ENCODE measurements at places on chromosomes 7 and 10.

GRCh38 chr10:58734664-58735063 is 222.0 kb downstream of the BICC1 start:
- DNase-seq, result no peak

DNA sequence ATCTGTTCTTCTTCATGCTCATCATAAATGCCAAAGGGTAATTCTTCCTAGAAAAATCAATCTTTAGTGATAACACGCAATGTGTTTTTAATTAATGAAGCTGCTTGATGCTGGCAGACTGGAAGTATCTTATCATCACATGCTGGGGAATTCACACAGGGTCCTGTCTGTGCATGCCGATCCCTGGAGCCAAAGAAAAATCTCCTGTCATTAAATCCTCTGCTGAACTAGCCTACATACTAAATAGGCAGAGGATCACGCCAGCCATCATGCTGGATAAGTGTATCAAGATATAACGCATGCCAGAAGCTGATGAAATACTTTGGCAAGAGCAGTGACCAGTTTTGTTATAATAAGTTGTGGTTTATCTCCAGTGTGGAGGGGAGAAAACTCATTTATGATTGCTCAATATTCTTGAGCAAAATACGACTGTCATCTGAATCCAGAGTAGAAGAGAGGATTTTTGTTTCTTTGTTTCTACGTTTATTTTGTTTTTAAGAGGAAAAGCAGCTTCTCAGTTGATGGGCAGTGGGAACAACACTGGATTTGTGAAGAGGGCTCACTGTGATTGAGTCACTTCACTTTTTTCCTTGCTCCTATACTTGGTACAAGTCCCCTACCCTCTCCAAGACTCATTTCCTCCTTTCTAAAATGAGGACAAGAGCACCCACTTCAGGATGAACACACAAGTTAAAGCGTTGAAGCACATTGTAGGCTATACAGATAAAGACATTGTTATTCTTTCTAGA is 649.1 kb downstream of the TNS3 start:
- peak; percentile 99 for DNase-seq

GRCh38 chr10:74738985-74739567 is 87.3 kb upstream of the KAT6B start:
- DNase-seq, result no peak

DNA sequence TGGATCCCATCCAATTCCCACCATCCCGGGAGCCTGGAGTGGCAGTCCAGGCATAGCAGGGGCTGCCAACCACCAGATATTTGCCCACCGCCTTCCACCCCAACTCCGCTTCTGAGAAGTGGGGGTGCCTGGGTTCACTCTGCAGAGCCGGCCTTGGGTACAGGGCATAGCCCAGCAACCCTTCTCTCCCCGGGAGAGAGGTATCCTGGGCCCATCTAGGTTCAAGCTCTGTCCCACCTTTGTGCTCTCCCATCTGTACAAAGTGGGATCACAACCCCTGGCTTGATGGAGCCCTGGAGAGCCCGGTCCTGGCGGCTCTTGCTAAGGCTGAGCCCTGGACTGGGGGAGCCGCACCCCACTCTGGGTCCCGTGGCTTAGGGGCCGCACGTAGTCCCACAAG is 12.2 kb downstream of the MICALL2 start:
- no peak for DNase-seq

- peak; percentile 72 for DNase-seq
Measured at GRCh38 chr10:77392236-77392721, 245.3 kb downstream of the KCNMA1 start.

DNA sequence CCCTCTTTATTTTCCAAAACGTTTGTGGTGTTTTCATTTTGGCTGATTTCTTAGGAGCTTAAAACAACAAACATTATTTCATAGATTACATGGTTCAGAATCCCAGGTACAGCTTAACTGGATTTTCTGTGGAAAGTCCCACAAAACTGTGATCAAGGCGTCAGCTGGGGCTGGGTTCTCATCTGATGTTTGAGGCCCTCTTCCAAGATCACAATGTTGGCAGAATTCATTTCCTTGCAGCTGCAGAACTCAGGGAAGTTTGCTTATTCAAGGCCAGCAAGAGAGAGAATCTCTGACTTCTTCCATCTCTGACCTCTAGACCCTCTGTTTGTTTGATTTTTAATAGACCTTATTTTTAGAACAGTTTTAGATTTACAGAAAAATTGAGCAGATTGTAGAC is 108.4 kb upstream of the AGK start:
- no peak for DNase-seq

- DNase-seq, result peak; percentile 46
Measured at GRCh38 chr7:42843205-42843800, 68.6 kb downstream of the C7orf25 start.

DNA sequence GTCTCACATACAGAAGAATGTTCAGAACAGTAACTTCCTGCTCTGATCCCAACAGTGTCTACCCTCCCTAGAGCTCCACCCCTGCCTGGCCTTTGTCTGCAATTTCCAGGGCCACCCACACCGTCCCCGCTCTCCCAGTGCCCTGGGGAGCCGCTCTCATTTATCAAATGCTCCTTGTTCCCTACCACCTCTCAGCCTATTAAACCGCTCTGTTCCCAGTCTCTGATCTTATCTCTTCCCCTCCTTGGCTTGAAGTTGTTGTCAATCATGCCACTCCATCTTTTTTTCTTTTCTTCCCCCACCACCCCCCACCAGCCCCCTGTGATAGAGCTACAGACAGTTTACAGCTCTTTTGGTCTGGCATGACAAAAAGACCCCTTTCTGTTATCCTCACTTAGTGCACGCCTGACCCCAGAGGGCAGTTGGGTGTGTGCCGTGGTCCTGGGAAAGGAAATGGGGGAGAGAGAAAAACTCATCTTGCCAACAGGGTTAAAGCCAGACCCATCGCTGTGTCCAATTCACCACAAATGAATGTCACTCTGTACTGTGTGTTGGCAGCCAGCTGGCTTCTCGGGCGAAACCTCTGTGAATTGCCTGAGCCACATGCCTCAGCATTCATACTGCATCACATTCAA is 28.8 kb upstream of the HECTD2 start:
- DNase-seq, result peak; percentile 26

DNA sequence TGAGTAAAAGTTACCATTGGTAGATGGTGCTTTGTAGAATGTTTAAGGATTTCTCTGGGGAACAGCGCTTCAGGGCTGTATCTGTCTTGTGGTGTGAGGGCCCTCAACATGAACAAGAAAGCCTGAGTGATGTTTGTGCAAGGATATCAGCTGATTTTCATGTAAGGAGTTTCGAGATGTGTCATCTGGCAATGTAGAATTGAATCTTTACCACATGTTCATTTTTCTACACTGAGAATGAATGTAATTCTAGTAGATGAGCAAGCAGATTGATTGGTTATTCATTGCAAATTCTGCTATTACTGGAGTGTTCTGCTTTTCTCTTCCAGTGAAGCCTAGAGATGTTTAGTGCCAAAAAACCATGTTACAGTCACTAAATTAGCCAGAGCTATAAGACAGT is 87.7 kb downstream of the ST7 start:
- DNase-seq, result peak; percentile 76

DNA sequence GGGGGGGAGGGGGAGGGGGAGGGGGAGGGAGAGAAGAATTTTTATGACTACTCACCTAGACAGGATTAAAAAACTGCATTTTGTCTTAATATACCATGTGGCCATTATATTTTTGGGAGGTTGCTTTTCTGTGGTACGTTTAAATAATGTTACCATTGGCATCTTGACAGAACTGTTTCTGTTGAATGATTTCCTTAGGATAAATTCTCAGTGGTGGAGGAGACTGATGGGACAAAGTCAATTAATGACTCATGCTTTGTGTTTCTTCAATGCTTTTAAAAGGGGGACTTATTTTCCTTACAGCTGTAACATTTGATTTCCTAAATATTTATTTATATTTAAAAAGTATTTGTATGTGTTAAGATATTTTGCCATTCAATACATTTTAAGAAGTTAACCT is 13.7 kb downstream of the AGR2 start:
- DNase-seq, result no peak

- no peak for DNase-seq
Measured at GRCh38 chr10:13851906-13852305, 265.1 kb downstream of the PRPF18 start.

DNA sequence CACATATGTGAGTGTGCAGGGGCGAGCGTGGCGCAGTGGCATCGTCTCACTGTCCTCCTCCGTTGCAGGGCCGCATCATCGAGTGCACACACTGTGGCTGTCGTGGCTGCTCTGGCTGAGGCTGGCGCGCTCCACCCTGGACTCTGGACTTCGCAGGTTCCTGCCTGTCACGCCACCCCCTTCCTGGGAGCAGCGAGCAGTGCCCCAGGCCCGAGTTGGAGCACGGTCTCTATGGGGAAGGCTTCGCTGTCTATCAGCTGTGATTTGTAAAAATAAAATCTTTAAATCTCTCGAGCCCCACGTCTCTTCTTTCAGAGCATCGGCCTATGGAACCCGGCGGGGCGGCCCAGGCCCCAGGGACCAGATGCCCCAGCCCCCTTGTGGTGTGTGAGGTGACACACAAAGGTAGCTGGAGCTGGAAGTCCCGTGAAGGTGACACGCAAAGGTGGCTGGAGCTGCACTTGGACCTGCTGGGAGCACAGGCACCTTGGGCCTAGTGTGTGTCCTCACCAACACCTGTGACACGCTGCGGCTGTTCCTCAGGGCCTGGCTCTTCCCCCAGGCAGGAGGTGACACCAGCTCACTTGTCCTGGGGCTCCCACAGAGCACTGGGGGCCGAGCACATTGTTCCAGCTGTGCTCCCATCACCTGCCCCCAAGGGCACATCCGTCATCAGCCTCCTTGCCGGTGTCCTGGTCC is 10.7 kb downstream of the BUD31 start:
- DNase-seq, result no peak

- DNase-seq, result no peak
Measured at GRCh38 chr7:96710544-96710943, 898 bp upstream of the SEM1 start.

DNA sequence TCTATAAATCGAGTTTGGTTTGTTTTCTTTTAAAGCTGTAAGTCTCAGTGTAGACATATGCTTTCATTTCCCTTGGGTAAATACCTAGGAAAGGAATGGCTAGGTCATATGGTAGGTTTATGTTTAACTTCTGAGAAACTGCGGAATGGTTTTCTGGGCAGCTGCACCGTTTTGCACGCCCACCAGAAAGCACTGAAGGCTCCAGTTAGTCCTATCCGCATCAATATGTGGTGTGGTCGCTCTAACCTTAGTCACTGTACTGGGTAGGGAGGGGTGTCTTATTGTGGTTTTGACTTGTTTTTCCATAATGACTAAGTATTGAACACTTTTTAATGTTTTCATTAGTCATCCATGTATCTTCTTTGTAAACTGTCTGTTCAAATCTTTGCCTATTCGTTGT is 279.5 kb upstream of the AKR1E2 start:
- DNase-seq, result peak; percentile 25

DNA sequence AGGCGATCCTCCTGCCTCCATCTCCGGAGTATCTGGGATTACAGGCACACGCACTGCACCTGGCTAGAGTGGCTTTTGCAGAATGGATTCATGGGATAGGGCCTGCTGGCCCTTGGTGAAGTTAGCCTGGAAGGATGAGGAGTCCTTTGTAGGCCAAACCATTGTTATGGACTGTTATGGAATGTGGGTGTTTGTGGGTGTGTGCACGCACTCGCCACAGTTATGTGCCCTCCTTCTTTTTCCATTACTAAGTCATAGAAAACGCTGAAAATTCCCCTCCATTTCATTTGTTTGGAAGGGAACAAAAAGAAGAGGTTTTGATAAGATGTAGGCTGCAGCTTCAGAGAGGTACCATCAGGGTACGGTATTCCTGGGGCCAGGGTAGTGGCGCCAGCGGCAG is 15.0 kb downstream of the ZNF862 start:
- peak; percentile 21 for DNase-seq

DNA sequence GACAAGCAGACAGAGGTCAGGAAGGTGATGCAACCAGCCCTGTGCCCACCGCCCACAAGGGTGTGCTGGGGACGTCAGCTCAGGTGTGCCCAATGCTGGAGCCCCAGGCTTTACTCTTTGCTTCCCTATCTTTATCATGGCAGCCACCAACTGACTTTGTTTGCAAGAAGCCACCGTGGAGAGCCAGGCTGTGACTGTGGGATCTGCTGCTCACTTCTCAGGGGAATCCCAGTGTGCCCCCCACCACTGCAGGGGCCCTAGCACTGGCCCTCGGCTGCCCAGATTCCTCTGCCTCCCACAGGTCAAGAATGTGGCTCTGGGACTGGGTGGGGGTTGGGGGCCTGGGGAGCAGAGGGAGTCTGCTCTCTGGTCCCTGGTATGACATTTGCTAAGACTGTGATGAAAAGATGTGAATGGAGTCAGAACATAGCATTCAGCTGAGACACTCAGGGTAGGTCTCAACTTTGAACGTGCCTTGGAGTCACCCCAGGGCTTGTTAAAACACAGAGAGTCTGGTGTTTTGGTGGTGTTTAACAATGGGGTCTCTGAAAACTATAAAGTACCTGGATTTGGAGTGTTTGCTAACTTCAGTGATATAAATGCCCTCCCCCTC is 47.3 kb downstream of the ARHGAP22 start:
- DNase-seq, result peak; percentile 21

GRCh38 chr7:120725376-120726039 is 132.4 kb downstream of the TSPAN12 start:
- DNase-seq, result peak; percentile 49

GRCh38 chr7:82961240-82961639 is 201.4 kb downstream of the PCLO start:
- no peak for DNase-seq

- no peak for DNase-seq
Measured at GRCh38 chr7:29099896-29100847, 46.2 kb downstream of the CPVL start.

DNA sequence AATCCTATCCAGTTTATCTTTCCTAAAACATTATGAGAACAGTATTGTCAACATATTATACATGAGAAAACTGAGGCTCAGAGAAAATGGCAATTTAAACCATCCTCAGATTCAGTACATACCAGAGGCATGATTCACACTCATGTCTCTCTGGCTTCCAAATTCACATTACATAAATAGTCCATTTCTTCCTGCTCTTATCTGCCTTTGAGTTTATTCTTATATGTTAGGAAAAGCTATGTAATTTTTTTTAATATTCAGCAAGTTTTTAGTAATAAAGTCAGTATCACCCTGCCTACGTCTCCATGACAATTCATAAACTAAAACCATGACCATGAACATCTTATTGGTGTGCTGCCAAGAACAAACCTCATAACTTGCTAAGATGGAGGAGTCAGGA is 1260.2 kb upstream of the SORCS1 start:
- DNase-seq, result peak; percentile 71

GRCh38 chr7:154424350-154424749 is 372.2 kb downstream of the DPP6 start:
- no peak for DNase-seq

GRCh38 chr10:74691164-74691563 is 135.2 kb upstream of the KAT6B start:
- DNase-seq, result no peak

- DNase-seq, result no peak
Measured at GRCh38 chr10:17585016-17585415, 32.2 kb downstream of the HACD1 start.

All from AG10803 (cell line).